Activated CD4-positive, alpha-beta T cell treated with anti-CD3 and anti-CD28 coated beads for 36 hours (primary cell): ENCODE measurements at places on chromosomes 5 and 9. TPM values are rescaled to one million over a fixed set of nuclear protein-coding genes. Genes with fewer than 3 reads are reported as not detected.

- no peak for DNase-seq
These were observed 89.5 kb downstream of the MAT2B start for GRCh38 chr5:163594951-163595350.

DNA sequence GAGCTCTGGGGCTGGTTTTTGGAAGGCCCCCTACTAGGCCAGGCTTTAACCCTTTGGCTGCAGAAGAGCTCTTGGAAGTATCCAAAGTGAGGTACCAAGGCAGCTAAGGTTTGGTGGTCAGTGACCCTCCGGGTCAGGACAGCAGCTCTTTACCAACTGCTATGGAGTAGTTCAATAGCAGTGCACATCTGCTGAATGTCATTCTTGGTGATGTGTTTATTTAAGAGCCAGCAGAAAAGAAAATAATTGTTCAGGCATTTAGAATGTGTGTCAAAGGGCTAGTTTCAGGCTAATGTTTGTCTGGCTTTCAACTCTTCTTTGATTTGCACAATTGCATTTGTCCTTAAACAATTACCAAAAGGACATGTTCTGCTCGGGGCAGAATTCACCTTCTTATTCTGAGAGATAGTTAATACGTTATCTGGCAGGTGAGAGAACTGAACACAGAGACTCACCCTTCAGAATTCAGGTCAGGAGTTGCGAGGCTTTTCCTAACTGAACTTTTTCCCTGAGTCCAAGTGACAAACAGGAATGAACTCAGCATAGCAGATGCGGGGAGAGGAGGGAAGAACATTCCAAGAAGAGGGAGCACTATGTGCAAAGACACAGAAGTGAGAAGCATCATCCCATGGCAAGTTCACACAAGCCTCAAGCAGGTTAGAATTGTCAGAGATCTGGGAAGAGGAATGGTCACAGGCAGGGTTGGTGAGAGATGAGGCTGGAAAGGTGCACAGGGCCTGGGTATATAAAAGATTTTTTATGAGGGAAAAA, 556.7 kb upstream of the TLE4 start:
- no peak for DNase-seq

DNA sequence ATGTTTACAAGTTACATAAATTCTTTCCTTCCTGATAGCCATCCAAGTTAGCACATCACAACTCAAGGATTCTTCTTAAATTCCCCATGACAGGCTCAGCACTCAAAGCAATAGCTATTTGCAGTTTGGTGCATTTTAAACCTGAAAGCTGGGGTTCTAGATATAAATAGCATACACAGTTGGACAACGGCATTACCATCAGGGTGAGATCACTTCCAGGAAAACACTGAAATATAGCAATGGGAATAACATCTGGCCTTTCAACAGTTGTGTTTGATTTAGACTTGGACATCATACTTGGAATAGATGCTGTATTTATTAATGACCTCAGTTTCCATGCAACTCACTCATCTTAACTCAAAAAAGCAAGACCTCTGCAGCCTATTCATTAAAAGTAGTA, 24.7 kb upstream of the LECT2 start:
- DNase-seq, result no peak

DNA sequence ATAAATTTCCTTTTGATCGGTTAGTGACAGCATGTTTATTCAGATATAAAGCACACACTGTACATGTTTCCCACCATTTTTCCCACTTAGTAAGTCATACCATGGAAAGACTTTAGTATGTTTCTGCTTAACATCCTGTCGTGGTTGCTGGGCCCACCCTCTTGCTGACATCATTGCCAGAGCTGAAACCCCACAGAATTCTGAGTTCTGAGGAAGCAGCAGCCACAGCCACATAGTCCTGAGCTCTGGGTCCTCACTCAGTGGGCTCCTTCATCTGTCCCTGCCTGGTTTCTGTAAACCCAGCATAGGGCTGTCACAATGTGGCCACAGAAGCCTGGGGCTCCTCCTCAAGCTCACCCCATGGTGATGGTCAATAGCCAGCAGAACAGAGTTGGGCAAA, 441.5 kb downstream of the ENC1 start:
- DNase-seq, result peak; percentile 44

GRCh38 chr5:493119-493701, 31.0 kb downstream of the SLC9A3 start:
- no peak for DNase-seq

DNA sequence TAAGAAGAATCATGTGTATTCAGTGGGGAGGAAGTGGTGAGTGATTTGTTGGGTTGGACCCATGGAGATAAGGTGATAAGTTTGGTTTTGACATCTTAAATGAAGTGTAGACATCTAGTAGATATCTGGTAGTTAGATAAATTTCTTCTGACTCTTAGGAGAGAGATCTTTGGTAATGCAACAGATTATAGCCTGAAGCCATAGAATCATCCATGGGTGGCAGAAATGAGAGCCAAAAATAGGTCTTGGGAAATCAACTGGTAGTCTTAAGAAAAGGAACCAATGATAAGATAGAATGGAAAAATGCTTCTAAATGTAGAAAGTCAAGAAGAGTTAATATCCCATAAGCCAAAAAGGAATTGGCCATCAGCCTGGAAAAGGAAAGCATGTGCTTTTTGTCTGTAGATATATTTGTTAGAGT, 532.7 kb upstream of the GRAMD2B start:
- no peak for DNase-seq

Gene SLC25A2
- 0.30 TPM for total RNA-seq

DNA sequence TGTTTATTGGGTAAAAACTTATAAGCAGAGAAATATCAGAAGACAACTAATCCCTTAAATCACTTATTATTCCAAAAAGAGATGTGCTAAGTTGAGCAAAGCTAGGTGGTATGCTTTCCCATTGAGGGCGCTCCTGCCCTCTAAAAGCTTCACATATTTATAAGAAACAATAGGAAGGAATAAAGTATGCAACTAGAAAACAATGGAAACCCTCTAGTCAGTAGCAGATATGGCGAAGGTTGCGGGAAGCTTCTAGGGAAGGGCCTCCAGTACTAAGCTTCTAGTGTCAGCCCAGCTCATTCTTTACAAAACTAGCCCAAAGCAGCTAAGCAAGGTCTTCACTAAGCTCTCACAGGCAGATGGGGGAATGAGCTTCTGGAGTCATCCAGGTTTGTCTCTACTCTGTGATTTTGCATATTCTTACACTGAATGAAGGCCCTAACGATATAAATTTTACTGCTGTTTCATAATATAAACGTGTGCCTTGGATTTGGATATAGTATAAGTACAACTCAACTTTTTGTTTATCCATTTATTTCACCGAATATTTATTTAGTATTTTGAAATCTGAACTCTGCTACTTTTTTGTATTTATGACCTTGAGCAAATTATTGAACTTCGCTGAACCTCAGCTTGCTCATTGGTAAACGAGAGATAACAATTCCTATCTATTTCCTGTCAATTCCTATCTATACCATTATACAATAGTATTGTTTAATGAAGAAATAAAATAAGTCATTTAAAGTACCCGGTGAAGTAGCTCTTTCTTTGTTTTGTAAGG, 571.4 kb downstream of the ELAVL2 start:
- DNase-seq, result no peak

- DNase-seq, result no peak
These were observed 121.2 kb upstream of the RANBP3L start for GRCh38 chr5:36422952-36423351.

DNA sequence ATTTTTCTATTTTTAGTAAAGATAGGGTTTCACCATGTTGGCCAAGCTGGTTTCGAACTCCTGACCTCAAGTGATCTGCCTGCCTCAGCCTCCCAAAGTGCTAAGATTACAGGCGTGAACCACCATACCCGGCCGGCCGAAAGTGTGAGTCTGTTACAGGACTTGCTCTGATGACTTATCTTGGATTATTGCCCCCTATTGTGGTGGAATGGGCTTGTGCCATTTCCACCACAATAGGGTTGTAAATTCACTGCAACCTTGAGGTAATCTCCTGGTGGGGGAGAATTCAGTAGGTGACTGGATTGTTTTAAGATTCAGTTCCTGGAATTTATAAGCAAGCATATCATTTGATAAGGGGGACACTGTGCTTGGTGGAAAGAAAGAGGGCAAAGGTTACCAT, 15.0 kb upstream of the HMGCR start:
- no peak for DNase-seq

DNA sequence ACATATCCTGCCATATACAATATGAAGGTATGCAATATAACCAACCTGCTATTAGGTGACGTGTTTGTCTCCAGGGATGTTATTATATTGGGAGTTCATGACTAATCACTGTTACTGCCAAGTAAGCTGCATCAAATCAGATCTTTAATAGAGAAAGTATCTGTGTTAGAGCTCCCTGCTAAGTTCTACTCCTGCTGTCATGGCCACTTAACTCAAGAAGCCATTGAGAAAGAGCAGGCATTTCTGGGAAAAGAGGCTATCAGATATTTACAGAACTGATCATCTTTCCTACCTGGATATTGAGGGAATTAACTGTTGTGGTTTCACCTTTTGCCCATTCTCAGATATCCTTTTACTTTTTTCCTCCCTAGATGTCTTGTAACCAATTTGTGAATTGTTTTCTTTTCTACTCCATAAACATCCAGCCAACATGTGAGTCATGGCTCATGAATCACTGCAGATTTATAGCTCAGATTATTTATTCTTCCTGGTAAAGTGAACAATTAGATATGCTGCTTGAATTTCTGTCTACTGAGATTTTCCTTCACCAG, 634.8 kb upstream of the FAM174A start:
- DNase-seq, result no peak

DNA sequence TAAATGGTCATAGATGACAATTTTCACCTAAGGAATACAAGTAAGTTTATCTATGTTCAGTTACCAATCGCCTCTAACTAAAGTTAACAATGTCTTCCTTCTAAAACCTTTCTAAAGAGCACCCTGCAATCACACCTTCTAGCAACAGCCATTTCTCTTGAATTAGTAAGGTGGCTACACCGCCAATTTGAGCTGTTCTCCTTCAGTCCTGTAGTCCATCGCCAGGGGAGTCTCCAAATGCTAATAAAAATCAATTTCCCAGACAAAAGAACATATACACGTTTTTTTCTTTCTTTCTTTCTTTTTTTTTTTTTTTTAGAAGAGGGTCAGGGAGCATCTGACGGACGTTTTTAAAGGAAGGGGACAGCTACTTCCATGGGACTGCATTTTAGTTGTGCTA, 729 bp upstream of the RORB start:
- no peak for DNase-seq

Gene WDR38
- total RNA-seq, result not detected
